ENCODE measurements at places on chromosomes 3 and 15.

GRCh38 chr15:37698679-37699078 is 235.8 kb upstream of the TMCO5A start:
- DNase-seq, result no peak

DNA sequence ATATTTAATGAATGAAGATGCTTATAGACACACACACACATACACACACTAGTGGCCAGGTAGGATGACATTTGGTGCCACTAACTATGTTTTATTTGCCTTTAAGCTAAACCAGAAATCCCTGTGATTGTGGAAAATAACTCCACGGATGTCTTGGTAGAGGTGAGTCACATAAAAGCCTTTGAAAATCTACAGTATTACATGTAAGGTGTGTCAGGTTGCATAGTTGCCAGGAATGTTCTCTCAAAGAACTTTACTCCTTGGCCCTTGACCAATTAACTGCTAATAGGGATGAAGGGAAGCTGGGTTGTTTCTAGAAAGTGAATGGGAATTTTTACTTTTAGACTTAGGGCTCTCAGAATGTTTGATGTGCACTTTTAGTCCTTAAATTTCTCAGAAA is 9.9 kb downstream of the ZBED2 start:
- no peak for DNase-seq

- no peak for DNase-seq
Measured at GRCh38 chr15:78540871-78541743, 863 bp downstream of the PSMA4 start.

DNA sequence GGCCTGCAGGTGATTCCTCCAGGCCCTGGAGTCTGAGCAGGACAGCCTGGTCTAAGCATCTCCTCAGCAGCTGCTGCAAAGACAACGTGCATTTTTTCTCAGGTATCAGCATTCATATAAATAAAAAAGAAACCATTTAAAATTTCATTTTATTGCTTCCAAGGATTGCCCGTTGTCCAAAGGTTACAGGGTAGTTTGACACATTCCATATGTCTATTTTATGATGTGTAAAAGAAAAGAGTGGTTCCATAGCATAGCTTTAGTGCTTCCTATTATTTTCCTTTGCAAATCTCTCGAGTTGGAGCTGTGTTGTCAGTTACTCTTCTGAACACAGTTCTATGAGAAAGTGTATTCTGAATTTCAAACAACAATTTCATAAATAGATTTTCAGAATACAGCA is 7.2 kb upstream of the DGKG start:
- DNase-seq, result no peak

DNA sequence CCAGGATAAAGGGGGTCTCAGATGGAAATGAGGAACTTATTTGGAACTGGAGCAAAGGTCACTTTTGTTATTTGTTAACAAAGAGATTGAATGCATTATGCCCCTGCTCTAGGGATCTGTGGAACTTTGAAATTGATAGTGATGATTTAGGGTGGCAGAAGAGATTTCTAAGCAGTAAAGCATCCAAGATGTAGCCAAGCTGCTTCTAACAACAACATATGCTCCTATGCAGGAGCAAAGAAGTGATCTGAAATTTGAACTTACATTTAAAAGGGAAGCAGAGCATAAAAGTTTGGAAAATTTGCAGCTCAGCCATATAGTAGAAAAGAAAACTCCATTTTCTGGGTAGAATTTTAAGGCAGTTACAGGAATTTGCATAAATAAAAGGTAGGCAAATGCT is 30.3 kb upstream of the CCDC50 start:
- no peak for DNase-seq

DNA sequence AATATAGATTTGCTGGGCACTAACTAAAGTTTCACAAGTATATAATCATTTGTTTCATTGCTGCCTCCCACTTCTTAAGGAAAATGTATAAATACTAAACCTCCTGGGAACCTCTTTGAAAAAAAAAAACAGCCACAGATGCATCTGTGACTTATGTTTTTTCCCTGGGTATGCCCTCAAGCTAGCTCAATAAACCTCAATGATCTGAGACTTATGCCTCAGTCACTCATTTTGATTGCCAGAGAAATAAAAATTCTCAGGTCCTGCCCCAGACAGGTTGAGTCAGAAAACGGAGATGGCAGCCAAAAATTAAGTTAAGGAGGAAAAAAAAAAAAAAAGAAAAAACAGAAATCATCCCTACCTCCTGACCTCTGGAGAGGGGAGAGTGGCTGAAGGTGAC is 22.1 kb downstream of the ILDR1 start:
- no peak for DNase-seq

All from SK-N-DZ (cell line).